Stimulated activated CD4-positive, alpha-beta T cell treated with anti-CD3 and anti-CD28 coated beads, Interleukin-12 subunit alpha, Interleukin-12 subunit beta, amount 100 ng/mL, for 24 hours (primary cell): ENCODE measurements at places on chromosomes 11 and 22.

DNA sequence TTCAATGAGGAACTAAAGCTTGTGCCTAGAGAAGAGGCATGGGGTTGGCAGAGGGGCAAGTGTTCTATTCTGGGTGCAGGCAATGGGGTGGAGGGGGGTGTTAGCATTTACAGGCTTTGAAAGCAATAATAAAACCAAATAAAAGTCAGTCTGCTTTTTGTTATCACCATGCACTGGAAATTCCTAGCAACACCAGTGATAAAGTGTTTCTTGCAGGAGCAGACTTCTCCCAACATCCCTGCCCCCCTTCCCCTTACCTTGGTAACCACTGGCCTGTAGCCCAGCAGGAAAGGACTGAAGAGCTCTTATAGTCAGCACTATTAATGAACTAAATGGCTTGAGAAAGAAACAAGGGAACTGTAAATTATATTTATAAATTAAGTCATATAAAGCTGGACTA, 65.2 kb upstream of the SESN3 start:
- DNase-seq: no peak

- DNase-seq: no peak
These were observed 21.9 kb downstream of the IGHMBP2 start for GRCh38 chr11:68925611-68926010.

DNA sequence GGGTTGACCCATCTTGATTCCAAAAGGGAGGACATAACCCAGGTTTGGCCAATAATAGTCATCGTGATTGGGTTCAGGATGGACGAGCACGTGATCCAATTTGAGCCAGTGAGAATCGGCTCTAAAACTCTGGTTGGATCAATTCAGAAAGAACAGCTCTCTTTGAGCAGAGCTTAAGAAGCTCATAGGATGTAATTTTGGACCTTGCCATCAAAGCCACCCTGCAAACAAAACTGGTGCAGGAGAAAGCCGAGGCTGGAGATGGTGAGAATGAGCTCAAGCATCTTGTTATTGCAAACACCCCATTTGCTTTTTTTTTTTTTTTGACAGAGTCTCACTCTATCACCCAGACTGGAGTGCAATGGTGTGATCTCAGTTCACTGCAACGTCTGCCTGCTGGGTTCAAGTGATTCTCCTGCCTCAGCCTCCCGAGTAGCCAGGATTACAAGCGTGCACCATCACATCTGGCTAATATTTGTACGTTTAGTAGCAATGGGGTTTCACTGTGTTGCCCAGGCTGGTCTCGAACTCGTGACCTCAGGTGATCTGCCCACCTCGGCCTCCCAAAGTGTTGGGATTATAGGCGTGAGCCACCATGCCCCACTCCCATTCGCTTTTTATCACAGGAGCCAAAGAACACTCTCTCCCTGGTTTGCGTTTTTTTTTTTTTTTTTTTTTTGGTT, 13.8 kb upstream of the MIAT start:
- no peak for DNase-seq

- DNase-seq: peak; percentile 49
These were observed 6.7 kb upstream of the MCAM start for GRCh38 chr11:119323532-119324033.

- no peak for DNase-seq
These were observed 176.9 kb downstream of the FAT3 start for GRCh38 chr11:92401520-92401919.

GRCh38 chr11:122273476-122274191, 157.6 kb upstream of the BLID start:
- DNase-seq: no peak

DNA sequence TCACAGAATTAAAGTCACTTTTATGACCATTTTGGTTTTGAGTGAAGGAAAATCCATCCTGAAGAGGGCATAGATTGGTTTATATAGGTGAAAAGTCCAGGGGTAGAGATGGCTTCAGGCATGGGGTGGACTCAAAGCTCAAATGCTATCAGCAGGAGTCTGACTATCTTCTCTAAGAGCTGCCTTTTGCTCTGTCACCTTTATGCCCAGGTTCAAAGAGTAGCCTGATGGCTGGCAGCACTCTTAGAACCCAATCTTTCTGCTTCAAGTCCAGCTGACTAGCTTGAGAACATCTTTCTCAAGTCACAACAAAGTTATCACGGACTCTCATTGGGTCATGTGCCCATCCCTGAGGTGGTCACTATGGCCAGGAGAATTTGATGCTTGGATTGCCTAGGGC, 27.2 kb upstream of the SWAP70 start:
- no peak for DNase-seq

- DNase-seq: no peak
These were observed 11.0 kb upstream of the PLAAT2 start for GRCh38 chr11:63573881-63574855.

DNA sequence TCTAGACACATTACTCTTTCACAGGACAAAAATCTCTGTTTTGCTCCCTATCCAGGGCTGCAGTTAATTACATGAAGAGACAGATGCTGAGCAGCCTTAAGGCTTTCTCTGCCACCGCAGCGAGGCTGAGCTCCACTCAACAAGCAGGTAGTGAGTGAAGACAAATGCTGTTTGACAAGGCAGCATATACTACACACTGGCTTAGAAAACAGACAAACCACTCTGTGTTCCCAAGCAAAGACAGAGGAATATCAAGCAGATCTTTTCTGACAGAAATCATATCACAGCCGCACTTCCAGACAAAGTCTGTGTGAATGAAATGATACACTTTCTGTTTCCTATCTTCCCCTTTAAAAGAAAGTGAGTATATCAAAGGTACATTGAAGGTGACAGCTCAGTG, 368.1 kb downstream of the DCDC1 start:
- no peak for DNase-seq
